ENCODE measurements at places on chromosomes 4 and X.
A peak's percentile ranks its signal among the peaks of the same experiment; 100 is the strongest.

DNA sequence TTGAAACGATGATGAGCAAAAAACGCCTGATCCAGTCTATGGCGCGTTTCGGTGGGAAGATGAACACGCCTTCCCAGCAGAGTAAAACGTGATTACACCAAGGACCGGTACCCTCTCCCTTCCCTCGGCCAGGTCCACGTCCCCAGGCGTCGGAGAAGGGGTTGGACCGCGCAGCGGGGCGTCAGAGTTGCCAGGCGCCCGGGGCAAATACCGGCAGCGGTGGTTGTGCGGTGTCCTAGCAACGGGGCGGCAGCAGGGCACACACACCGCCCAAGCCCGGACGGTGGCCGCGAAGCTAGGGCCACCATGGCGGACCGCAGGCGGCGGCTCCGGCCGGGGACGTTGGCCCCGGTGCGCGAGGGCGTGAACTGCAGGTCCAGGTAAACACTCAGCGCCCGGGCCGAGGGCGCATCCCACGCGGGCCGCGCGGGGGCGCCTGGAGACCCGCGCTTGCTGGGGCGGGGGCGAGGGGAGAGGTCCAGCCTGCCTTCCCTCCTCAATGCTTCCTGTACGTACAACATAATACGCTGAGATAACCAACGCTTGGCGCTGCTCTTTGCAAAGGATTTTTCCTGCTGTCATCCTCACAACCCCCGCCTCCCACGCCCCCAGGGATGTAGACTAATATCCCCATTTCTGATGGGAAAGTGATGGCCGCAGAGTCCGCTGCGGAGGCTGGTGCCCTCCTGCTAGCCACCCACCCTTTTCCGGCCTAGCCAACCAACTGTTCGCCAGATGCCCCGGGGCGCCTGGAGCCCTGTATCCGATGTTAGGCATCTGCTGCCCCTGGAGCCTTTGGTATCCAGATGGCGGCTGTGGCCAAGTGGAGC, at the start of gene FAM47E:
Gene FAM47E (plus strand): TSS at position 281 of the 830 bp plus-strand sequence. CDS start 26 bp downstream, at position 307.
- DNase-seq, result peak; percentile 6

DNA sequence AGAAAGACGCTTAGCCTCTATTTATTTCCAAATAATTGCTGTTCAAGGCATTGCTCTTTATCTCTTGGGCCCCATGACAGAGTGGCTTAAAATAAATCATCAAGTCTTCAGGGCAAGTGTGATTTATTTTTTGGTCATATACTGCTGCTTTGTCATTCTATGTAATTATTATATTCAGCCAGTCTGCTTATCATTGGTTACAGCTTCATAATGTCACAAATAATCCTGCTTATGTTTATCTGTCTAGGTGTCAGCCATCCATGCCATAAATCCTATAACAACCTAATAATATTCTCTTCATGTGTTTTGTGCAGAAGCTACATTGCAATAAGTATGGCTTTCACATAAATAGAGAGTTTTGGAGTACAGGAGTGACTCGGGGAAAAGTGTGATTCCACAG, 41.0 kb downstream of the HHIP start:
- no peak for DNase-seq

GRCh38 chr4:105060628-105061027, 86.0 kb upstream of the TET2 start:
- DNase-seq, result no peak

DNA sequence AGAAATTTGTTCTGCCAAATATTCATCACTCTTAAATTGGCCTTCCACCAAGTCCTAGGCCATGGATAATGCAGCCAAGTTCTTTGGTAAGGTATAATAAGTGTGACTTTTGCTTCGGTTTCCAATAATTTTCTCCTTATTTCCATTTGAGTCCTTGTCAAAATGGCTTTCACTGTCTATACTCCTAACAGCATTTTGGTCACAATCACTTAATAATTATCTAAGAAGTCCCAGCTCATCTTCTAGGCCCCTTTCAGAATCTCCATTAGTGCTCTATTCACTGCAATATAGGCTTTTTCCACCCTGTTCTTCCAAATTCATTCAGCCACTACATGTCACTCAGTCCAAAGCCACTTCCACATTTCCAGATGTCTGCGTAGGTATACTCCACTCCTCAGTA, 51.0 kb upstream of the SPIN4 start:
- DNase-seq, result no peak

- no peak for DNase-seq
Observed at GRCh38 chr4:54930226-54930625, 195.2 kb downstream of the KDR start.

- no peak for DNase-seq
Observed at GRCh38 chr4:154491341-154492271, at the start of gene DCHS2. DCHS2 (minus strand) TSS chr4:154491799; CDS start chr4:154491355, 444 bp downstream.

DNA sequence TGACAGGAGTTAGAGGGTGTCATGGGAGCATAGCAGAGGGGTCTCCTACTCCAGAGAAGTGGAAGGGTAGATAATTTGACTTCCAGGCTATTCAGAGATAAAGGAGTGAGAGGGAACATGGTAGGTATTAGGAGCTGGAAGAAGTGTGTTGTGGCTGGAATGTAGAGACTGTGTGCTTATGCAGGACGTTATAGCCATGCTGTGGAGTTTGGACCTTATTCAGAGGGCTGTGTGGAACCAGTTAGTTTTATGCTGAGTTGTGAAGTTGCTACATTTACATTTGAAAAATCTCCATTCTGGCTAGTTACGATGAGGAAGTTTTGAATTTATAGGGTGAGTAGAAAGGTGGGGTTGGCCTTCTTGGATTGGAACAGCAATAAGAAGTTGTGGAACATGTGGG, 67.5 kb downstream of the FIP1L1 start:
- no peak for DNase-seq

DNA sequence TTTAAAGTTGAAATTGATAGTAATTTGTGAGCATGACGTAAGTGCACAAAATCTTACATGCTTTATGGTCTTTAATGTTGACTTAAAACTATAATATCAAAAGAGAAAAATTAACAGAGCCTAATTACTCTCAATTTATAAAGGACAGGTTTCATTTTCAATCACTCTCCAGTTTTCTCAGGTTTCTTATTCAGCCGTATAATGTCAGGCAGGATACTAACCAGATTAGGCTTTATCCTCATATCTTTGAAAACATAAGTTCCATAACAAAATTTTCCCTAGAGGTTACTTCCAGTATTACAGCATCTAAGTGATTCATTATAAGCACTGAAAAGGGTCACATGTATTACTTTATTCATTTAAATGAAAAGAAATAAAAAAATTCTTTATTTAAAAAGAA, 492.1 kb downstream of the PACRGL start:
- DNase-seq, result no peak

DNA sequence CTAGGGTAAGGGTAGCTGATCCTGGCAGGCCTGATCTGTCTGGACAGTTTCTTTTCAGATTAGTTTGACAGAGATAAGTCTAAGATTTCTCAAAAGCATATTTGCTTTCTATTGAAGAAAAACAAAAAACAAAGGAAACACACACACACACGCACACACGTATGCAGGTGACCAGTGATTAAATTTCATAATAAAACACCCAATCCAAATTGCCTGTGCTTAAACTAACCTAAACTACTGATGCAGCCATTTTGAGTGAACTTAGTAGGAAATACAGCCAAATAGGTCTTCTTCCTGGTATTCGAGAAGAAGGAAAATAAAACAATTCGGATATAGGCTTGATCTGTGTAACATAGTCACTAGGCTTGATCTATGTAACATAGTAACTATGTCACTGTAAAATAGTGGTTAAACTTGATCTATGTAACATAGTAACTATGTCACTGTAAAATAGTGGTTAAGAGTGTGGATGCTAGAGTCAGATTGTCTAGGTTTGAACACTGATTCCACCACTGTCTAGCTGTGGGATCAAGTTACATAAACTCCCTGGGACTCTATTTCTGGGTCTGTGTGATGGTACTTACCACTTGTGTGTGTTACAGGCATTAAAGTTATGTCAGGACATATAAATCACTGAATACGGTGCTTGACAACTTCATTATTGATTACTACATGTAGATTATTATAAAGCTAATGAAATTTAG, 9.8 kb upstream of the CCNG2 start:
- no peak for DNase-seq

DNA sequence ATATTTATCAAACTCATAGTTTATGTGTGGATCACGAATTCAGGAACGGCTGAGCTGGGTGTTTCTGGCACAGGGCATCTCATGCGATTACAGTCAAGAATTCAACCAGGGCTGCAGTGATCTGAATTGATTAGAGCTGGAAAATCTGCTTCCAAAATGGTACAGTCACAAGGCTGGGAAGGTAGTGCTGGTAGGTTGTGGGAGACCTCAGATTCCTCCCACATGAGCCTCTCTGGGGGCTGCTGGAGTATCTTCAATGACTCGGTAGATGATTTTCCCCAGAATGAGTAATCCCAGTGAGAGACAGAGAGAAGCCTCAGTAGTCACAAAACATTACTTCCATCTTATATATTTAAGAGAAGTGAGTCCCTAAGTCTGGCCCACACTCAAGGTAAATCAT, 36.2 kb upstream of the PRDX4 start:
- no peak for DNase-seq

- no peak for DNase-seq
Observed at GRCh38 chr4:13678186-13678924, 50.8 kb upstream of the BOD1L1 start.

- no peak for DNase-seq
Observed at GRCh38 chr4:187903700-187904099, 91.9 kb upstream of the ZFP42 start.

DNA sequence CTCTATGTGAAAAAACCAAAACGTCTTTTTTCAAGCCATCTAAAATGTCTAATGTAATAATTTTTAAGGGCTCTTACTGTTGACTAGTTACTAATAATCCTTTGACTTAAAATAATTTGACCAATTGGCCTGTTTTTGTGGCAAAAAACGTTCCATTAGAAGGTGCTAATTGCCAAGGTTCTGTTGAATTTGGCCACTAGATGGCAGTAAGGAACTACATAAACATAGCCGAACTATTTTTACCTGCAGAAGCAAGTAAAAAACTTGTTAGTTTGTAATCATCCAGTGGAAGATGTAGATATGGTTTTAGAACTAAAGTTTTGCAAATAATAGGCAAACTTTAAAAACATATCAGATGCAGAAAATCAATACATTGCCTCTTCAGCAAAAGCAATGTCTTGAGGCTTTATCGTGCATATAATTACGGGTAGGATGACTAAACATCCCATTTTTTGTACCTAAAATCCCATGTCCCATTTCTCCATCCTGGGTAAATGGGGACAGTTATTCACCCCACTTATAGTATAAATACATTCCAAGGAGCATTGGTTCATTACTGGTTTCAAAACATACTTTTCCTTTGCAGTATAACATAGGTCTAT, 57.6 kb downstream of the PROM1 start:
- DNase-seq, result no peak

DNA sequence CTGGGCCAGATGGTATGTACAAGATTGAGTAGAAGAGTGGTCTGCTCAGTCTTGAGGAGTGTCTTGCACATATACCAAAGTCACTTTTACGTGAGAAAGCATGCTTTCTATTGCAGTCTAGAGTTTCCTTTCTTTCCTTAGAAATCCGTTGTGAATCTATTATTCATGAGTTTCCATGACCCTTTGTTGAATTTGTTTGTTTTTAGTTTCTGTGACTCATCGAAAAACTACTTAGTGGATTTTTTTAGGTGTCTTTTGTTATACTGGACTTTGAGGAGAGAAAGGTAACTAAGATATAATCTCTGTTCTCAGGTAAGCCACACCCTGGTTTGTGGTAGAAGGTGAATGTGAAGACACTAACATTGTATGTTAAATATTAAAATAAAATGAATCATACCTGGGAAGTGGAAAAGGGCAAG, 23.0 kb downstream of the GALNT7 start:
- DNase-seq, result no peak

DNA sequence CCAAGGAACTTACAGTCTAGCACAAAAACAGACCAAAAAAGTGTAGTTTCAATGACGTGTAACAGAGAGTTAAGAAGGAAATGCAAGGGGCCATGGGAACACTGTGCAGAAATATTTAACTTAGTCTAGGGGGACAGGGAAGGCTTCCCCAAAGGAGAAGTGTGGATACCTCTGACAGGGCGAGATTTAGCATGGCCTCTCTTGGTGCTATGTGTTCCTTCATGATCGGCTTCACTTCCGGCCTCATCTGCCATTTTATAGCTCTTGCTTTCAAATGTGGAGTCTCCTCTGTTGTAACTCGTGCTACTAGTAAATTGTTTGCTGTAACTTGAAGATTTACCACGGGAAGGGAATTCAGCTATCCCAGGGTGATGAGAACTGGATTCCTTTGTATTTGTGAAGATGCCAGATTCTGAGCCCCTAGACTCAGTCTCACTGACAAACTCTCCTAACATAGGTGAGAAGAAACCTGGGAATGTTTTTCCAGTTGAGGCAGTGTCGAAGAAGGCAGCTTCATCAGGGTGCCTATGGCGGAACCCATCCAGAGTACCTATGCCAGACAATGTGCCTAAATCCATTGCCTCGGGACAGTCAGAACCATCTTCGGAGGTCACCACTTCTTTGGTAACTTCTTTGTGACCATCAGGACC, 5.0 kb downstream of the FGA start:
- no peak for DNase-seq

- DNase-seq, result no peak
Observed at GRCh38 chrX:132271311-132271778, 52.1 kb upstream of the RAP2C start.

DNA sequence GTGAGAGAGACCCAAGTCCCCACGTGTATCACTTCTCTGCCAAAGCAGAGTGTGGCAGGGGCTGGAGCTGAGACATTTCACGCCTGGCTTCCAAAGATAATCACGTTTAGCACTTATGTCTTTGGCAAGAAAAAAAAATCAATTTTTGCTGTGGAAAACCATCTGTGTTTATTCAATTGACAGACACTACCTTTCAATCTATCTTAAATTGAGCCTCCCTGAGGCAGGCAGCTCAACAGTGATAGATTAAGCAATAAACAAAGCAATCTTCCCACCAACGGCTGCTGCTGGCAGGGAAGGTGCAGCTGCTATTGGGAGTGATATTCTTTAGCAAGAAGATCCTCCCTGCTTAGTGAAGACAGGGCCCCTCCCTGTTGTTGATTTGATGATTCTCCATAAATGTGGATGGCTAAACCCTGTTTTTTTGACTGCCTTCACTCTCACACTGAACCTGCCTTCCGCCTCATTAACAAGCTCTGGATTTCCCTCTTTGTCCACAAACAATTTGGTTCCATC, 11.6 kb upstream of the MAGEB17 start:
- DNase-seq, result no peak

DNA sequence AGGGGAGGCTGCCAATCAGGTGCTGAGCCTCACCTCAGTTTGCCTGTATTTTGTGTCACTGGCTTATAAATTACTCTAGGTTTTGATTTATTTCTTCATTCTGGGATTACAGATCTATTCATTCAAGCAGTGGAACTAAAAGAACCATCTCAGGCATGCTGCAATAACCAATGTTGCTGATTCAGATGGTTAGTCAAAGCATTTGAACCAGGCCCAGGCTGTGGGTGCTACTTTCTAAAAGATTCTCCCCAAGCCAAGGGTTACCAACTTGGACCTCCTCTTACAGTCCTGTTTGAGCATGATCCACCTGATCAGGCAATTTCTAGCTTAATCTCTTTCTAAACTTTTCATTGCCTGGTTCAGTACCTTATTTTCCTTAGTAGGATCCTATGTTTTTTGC, 67.2 kb downstream of the TMEM131L start:
- DNase-seq, result no peak

- no peak for DNase-seq
Observed at GRCh38 chr4:186746581-186746980, 22.9 kb upstream of the FAT1 start.

- no peak for DNase-seq
Observed at GRCh38 chrX:150635952-150636351, 57.2 kb upstream of the MTMR1 start.

Measured in activated T-cell treated with anti-CD3 and anti-CD28 coated beads, Interleukin-2, amount 50 U/mL, for 4 hours (primary cell).